Mammary epithelial cell (primary cell): ENCODE measurements at places on chromosomes 3 and 15. TPM values are rescaled to one million over a fixed set of nuclear protein-coding genes. Genes with fewer than 3 reads are reported as not detected.

The RASGRP1 gene
- under 0.01 TPM for total RNA-seq

The B3GNT5 gene
- total RNA-seq, result 45.4 and 54.1 TPM in 2 replicates

The SPESP1 gene
- not detected in 2 replicates for total RNA-seq

The GOLGA6A gene
- not detected for total RNA-seq

The CHRFAM7A gene
- total RNA-seq, result not detected in 2 replicates

The INKA1 gene
- total RNA-seq, result 17.3 TPM

The PCOLCE2 gene
- 1.7 and 2.8 TPM in 2 replicates for total RNA-seq

The PTH1R gene
- total RNA-seq, result not detected in 2 replicates

The MEX3B gene
- total RNA-seq, result 10.8 TPM

The SAMMSON gene
- not detected for total RNA-seq

The ALPK3 gene
- 0.33 TPM for total RNA-seq

The CCDC54 gene
- total RNA-seq, result not detected

The RETNLB gene
- not detected for total RNA-seq

The LRRN1 gene
- not detected in 2 replicates for total RNA-seq

The TM4SF4 gene
- total RNA-seq, result not detected
